T-helper 2 cell (primary cell): ENCODE measurements at places on chromosomes 6 and 20.

- no peak for DNase-seq
Observed at GRCh38 chr6:41028561-41029412, 10.2 kb downstream of the UNC5CL start.

DNA sequence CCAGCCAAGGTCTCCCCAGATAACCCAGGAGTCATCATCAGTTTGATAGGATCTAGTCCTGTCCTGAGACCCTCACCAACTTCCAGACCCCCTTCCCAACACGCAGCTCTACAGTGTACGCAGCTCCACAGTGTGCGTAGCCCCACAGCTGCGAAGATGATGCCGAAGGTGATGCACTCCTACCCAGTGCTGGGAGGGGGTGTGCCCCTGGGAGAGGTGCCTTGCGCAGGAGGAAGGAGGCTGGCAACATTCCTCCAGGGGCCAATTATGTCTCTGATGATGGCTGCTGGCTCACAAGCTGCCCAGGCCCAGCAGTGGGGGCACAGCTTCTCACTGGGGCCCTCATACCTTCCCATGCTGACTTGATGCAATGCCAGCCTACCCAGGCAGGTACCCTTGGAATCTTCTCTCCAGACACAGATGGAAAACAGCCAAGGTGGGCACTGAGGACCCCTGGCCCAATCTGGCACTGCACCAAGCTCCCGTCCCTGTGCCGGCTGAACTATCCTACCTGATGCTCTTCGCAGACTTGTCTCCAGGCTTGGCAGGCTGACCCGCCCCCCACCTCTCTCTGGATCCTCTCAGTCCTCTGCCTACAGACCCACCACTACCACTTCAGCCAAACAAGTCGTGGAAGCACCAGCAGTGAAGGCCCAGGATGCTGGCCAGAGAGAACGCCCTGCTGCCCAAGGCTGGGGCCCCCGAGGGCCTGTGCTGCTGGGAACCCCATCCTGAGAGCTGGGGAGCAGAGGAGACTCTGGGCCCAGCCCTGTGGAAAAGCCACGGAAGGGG lies 1.4 kb downstream of the ZNF512B start:
- DNase-seq = no peak

DNA sequence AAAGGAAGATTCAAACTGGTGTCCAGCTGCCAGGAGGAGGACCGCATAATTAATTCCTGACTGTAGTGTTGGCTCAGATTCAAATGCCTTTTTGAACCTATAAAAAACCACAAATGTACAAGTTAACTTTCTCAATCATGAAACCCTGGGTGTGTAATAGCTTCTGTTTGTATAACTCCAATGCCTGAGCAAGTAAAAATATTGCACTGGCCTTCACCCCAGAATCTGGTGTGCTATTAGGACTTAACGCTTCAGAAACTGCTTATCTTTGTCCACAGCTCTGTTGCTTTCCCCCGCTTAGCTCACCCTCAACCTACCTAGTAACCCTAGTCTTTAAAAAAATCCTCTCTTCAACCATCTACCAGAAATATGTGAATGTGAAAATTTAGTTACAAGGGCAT lies 119.1 kb upstream of the MAP7 start:
- no peak for DNase-seq

DNA sequence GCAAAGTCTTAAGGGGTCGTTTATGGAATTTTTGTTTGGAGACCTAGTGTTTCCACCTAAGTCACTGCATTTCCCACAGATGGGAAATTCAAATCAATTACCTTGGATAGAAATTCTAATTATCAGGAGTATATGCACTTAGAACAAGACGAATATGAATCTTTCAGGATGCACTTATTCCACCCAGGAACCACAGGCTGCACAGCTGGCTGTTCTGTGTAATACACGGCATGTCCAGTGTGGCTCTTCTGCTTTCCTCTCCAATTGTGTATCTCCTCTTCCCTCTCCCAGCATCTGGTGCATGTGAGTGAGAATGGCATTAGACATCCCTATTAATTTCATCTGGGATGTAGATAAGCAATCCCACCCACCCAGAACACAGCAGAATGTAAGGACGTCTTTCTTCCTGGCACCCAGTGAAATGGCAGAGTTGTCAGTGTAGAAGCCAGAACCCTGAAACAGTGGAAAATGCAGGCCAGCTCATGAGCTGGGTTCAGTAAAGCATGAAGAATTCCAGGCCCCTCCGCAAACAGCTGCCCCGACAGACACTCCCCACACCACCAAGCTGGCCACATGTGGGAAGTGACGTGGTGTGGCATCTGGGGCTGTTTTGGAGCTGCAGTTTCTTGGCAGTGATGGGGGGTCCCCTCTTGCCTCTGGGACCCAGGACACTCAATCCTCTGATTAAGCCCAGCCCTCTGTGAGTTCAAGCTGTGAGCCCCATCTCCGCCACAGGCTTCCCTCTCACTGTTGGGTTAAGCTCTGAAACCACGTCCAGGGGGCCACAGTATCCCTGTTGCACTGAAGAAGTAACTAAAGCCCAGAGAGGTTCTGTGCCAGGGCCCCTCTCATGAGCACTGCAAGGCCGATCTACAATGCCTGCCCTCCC lies 180.1 kb upstream of the CST7 start:
- no peak for DNase-seq

DNA sequence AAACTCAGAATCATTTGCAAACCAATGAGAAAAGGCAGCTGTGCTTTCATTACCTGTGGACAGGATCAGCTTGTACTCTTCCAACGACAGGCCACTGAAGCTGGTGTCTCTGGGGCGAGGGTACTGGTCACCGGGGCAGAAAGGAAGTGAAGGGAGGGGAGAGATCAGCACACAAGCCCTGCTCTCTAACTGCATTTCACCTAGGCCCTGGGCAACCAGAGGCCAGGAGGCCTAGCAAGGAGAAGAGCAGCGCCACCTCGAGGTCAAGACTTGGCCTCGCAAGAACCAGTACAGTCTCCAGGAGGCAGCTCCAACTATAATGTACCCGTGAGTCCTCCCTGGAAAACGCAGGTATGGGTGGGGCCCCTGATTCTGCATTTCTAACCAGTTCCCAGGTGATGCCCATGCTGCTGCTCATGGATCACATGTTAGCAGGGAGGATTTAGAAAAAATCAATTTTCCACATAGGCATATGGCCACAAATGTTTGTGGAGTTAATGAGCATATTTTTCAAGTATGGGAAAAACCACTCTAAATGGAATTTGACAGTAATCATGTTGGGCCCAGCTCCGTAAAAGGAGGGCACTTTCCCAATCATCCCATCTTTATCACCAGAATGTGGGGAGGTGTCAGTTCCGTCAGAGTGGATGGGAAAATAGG lies 11.0 kb downstream of the UQCC2 start:
- DNase-seq = no peak

- no peak for DNase-seq
Observed at GRCh38 chr20:3276680-3277015, 37.7 kb upstream of the SLC4A11 start.
